Immature natural killer cell (primary cell): ENCODE measurements at places on chromosomes 3 and 15.

DNA sequence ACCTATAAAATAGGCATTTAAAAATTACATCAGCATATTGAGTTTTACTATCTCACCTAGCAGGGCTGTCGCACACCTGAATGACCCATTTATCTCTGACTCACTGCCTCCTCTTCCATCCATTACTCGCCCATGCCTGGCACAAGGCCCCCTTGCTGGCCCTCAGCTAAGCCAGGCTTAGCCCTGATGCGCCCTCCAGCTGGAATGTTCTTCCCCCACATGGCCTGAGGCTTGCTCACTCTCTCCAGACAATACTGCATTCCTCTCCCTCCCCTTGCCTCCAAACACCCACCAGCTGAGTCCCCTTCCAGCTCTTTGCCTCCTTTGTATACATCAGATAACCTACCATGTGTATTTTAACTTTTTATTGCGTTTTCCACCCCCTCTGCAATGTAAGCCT is 7.2 kb downstream of the SH3BP5 start:
- no peak for DNase-seq

- no peak for DNase-seq
Observed at GRCh38 chr3:59191651-59192050, 141.8 kb upstream of the CFAP20DC start.

GRCh38 chr15:29126821-29127461 is 142.7 kb downstream of the NSMCE3 start:
- no peak for DNase-seq

DNA sequence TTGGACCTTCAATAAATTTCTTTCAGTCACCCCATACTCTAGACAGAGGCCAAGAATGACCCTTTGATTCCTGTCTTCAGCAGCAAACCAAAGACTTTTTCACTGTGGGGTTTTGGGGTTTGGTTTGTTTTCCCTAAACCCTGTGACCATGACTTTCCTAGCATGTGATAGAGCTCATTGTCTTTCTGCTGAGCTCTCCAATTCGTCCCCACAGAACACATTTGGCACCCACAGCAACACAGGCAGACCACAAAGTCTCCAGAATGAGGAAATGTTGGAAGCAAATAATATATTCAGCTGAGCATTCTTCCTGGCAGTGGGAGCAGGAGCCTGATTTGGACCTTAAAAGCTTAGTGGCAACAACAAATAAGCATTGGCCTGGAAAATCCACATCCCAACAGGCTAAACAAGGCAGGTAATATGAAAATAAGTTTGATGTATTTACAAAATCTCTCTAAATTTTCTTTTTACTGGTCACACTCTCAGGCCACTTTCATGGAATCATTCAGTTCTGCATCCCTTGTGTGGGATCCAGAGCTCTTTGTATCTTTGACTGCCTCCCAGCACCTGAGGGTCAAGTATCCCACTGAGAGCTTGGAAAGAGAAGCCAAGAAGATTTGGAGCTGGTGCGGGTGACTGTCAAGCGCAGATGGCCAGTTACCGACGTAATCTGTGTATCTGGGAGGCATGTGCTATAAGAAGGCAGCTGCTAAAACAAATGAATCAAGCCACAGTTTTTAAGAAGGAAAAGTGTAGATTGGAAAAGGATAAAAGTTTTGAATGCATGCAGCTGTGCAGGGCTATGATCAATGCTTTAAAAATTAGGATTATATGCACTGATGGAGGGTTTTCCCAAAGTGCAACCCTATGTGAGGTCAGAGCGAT is 36.5 kb upstream of the CPB1 start:
- no peak for DNase-seq

DNA sequence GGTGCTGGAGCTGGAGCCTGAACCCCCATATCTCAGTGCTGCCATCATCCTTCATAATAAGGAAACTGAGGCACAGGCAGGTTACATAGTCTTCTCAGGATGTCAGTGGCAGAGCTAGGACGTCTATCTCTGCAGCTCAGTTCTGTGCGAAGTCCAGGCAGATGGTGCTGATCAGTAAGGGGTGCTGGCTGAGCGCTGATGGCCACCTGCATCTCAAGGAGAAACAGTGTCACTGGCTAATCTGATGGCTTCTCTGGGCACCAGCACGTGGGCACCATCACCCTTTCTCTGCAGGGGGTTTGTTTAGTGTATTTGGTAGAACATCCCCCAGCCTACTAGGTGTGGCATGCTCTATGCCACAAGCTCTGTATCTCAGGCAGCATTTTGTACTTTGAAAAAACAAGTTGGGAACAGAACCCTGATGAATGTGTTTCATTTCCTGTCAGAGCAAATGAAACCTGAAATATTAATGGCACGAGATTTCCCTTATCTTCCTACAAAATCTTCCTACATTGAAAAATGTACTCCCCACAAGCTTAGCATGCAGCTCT is 35.1 kb downstream of the APBA2 start:
- DNase-seq, result no peak

GRCh38 chr15:50009634-50010033 is 109.4 kb downstream of the ATP8B4 start:
- no peak for DNase-seq

- DNase-seq, result no peak
Observed at GRCh38 chr15:45093622-45094357, 20.2 kb downstream of the DUOX2 start.

GRCh38 chr3:124201786-124202185 is 209.9 kb upstream of the ROPN1 start:
- DNase-seq, result no peak

GRCh38 chr15:97708252-97708651 is 252.3 kb upstream of the ARRDC4 start:
- DNase-seq, result no peak

GRCh38 chr3:80014576-80014975 is 246.8 kb upstream of the ROBO1 start:
- DNase-seq, result no peak

GRCh38 chr3:185649414-185649813 is 63.3 kb downstream of the SENP2 start:
- DNase-seq, result no peak

- no peak for DNase-seq
Observed at GRCh38 chr3:49609815-49610214, 55.5 kb downstream of the BSN start.

- no peak for DNase-seq
Observed at GRCh38 chr3:13598201-13598600, 49.3 kb downstream of the FBLN2 start.

GRCh38 chr15:101193120-101193644 is 58.7 kb downstream of the CHSY1 start:
- DNase-seq, result no peak

GRCh38 chr15:67897646-67898339 is 57.9 kb upstream of the RNU6-1 start:
- no peak for DNase-seq
